Osteocyte (in vitro differentiated cells): ENCODE measurements at places on chromosomes 6 and 20. TPM values are rescaled to one million over a fixed set of nuclear protein-coding genes. Genes with fewer than 3 reads are reported as not detected.

DNA sequence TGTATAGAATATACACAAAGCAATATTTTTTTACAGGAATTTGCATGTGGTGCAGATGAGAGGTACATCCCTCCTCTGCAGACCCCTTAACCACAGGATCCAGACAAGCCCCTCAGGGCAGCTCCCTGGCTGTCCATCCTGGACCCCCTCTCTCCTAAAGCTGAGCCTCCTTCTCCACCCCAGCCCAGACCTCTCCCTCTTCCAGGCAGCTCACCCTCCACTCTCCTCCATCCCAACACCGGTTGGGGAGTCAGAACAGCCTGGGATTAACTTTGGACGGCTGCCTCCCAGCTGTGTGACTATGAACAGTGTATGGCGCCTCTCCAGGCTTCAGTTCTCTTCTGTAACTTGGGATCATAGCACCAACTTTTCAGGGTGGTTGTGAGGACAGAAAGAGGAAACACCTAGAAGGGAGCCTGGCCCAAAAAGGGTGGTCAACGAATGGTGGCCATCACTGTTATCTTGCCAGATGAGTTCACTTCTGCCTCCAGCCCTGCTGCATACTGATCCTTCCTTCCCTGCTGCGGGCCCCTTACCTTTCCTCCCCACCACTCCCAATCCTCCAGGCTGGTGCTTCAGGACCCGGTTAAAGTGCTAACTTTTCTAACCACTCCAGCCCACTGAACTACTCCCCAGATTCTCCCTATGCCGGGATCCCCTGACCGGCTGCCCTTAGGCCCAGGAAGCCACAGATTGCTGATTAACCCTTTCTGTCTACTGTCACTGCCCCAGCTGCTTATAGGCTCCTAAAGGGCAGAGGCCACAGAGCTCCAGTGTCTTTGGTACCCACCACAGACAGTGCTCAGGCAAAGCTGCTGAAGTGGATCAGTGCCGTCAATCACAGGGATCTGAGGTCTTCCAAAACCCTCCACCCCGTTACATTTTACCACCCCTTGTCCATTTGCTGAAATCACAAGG, 55.9 kb downstream of the GPR6 start:
- peaks cover 15% of the 10 kb centered on the region for H3K27me3 ChIP-seq
- no peaks in the 10 kb centered on the region for H3K36me3 ChIP-seq
- H3K4me1 ChIP-seq = no peaks in the 10 kb centered on the region
- H3K4me3 ChIP-seq = no peak overlapping the region
- H3K27ac ChIP-seq = no peak overlapping the region

GRCh38 chr20:18808712-18809111, 4.9 kb upstream of the SCP2D1 start:
- no peaks in the 10 kb centered on the region for H3K4me1 ChIP-seq
- DNase-seq = no peak
- H3K36me3 ChIP-seq = no peaks in the 10 kb centered on the region
- H3K27me3 ChIP-seq = peaks cover 4% of the 10 kb centered on the region

DNA sequence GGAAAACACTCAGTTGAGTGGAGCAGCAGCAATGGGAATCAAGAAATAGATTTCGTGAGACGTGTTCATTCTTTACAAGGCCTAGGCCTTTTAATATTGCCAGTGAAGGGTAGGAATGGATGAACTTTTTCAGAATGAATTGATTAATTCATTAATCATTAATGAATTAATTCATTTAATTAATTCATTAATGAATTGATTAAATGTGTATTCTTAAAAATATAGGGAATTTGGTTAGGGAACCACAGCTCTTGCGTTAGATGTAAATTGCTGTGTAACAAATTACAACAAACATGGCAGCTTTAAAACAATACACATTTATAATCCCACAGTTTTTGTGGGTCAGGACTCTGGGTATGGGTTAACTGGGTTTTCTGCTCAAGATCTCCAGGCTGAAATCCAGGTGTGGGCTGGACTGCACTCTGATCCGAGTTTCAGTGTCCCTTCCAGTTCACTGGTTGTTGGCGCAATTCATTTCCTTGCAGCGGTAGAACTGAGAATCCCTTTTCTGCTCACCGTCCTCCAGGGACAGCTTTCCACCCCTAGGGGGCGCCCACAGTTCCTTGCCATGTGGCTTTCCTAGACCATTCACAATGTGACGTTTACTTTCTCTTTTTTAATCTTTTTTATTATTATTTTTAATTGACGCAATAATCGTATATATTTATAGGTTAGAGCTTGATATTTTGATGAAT, 32.8 kb upstream of the BCAS1 start:
- peak; percentile 88 for DNase-seq
- H3K36me3 ChIP-seq = no peaks in the 10 kb centered on the region
- no peaks in the 10 kb centered on the region for H3K4me1 ChIP-seq
- no peak overlapping the region for H3K4me3 ChIP-seq

DNA sequence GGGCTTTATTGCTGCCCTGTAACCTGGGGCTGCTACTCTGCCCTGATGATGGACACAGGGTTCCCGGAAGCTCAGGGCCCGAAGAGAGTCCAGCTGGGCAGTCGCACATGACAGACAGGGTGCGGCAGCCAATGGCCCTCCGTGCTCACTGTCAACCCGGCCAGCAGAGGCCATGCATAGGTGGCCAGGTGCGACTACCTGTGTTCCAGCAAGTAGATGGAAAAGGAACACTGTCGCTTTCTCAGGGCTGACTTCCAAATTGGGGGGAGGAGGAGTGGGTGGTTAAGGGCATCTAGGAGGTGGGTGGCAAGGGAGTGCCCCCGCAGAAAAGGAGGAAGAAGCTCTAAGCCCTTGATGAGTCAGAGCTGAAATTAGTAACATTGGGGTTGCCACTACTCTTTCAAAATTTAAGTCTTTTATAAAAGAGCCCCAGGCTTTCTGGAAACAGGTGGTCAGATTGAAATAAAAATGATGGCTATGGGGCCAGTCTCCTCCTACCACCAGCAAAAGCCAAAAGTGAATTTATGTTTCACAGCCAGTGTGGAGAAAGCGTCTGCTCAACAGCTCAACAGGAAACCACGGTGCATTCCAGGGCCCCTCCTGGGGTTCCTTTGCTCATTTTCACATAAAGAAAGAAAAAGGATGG, 2.3 kb upstream of the RAMACL start:
- H3K27ac ChIP-seq = peak overlapping the region; percentile 79
- no peaks in the 10 kb centered on the region for H3K27me3 ChIP-seq
- DNase-seq = peak; percentile 75
- H3K4me1 ChIP-seq = peaks cover 63% of the 10 kb centered on the region

Gene ADGB
- total RNA-seq = not detected in 2 replicates
